ENCODE measurements at places on chromosomes 5 and 9. TPM values are rescaled to one million over a fixed set of nuclear protein-coding genes. Genes with fewer than 3 reads are reported as not detected.

SEMA4D gene
- 4.5 TPM for polyA plus RNA-seq

DNA sequence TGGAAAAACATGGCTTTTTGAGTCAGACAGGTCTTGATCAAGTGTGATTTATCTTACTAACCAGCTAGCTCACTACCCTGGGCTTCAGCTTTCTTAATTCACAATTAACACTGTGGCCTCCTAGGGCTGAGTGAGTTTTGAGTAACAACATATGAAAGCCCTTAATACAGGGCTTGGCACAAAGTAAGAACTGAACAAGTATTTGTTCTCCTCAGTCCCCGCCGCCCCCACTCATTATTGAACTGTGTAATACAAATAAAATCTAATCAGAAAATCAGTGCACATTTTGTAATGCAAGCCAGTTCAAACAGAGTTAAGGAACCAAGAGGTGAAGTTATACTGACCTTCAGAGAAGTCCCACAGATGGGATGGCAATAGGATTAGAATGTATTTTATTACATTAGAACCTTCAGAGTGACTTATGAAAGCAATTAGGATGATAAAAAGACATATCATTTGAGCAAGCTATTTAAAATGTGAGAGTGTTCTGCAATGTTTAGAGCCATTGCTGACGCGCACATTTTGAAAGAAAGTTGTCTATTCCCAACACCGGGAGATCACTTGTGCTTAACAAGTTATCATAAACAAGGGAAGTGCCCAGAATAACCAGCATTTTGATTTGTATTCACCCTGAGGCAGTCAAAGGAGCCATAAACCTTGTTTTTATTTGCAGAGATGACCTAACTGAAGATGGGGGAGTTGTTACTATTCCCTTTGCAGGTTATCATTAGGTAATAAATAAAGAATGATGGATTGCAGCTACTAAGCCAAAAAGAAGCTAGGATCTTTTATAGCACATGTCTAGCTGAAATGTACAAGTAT lies 19.4 kb downstream of the ADAMTS16 start:
- DNase-seq, result no peak

DNA sequence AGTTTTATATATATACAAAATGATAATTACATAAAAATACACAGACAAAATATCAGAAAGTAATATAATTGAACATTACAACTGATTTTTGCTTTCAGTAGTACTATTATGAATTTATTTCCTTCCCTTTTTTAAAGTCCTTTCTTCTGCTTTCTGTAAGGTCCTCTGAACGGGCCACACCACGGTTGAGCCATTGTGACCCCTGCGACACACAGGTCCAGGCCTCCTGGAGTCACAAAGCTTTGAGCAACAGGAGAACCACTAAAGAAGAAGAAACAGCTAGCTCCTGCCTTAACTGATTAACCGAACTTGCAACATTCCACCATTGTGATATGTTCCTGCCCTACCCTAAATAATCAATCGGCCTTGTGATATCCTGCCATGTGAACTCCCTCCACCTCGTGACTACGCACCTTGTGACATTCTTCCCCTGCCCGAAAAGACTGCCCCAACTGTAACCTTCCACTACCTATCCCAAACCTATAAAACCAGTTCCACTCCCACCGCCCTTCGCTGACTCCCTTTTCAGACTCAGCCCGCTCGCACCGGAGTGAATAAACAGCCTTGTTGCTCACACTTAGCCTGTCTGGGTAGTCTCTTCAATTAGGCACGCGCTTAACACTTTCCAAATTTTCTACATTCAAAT lies 375.0 kb upstream of the RFX3 start:
- DNase-seq, result no peak

GRCh38 chr5:149419859-149420544 lies 40.9 kb upstream of the IL17B start:
- no peak for DNase-seq

DNA sequence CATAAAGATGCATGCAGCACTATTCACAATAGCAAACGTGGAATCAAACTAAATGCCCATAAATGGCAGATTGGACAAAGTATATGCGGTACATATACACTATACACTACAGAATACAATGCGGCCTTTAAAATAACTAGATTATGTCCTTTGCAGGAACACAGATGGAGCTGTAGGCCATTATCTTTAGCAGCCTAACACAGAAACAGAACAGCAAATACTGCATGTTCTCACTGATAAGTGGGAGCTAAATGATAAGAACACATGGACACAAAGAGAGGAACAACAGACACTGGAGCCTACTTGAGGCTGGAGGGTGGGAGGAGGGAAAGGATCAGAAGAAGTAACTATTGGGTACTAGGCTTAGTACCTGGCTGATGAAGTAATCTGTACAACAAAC lies 758.2 kb downstream of the TLE1 start:
- DNase-seq, result no peak

PCDHB12 gene
- polyA plus RNA-seq, result not detected

DNA sequence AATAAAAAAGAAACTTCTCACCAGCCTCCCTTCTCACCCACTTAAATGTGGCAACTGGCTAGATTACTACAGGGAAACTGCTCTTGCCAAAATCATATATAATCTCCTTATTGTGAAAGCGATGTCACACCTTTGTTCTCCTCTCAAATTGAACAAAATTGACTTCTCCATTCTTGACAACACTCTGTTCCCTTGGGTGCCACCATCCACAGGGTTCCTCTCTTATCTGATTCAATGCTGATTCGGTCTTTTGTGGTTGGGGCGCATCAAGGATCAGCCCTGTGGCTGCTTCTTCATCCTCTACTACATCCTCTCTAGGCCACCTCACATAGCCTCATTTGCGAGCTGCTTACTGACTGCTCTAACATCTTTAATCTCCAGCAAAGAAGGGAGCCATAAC lies 86.1 kb downstream of the EDIL3 start:
- DNase-seq, result no peak

- no peak for DNase-seq
Measured at GRCh38 chr9:71223953-71224538, 102.6 kb upstream of the TRPM3 start.

CYLC2 gene
- polyA plus RNA-seq, result not detected

- DNase-seq, result no peak
Measured at GRCh38 chr9:137872296-137872695, 5.3 kb upstream of the CACNA1B start.

GPX8 gene
- 55.7 TPM for polyA plus RNA-seq

- DNase-seq, result no peak
Measured at GRCh38 chr5:147956842-147957223, 50.5 kb upstream of the C5orf46 start.

GRCh38 chr5:21391506-21391905 lies 1403.5 kb upstream of the CDH18 start:
- no peak for DNase-seq

HAPLN1 gene
- not detected for polyA plus RNA-seq

- DNase-seq, result no peak
Measured at GRCh38 chr5:113425909-113426308, 8.9 kb downstream of the TSSK1B start.
